ENCODE measurements at places on chromosomes 7 and 10.

DNA sequence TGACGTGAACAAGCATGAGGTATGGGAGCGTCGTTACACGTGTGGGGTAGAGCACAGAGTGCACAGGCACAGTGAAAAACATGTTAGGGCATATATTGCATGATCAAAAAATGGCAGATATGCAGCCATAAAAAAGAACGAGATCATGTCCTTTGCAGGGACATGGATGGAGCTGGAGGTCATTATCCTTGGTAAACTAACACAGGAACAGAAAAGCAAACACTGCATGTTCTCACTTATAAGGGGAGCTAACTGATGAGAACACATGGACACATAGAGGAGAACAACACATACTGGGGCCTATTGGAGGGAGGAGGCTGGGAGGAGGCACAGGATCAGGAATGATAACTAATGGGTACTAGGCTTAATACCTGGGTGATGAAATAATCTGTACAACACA, 66.3 kb downstream of the TACC2 start:
- no peak for DNase-seq

DNA sequence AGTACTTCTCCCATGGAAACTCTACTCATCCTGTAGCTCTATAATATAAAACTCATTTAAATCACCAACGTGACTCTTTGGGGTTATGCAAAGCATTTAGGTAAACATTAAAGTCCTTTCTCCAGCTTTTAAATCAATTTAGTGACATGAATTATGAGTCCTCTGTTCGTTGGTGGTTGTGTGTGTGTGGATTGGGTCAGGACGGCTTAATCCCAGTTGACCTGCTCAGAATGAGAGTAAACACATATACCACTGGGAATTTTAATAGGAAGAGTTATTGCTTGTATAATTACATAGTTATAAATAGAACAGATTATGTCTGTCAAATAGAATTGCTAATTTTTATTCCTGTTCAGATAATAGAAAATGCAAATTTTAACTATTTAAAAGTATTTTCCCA, 30.7 kb upstream of the ADCY1 start:
- no peak for DNase-seq

GRCh38 chr10:103225939-103226338, 19.7 kb upstream of the RPEL1 start:
- no peak for DNase-seq

DNA sequence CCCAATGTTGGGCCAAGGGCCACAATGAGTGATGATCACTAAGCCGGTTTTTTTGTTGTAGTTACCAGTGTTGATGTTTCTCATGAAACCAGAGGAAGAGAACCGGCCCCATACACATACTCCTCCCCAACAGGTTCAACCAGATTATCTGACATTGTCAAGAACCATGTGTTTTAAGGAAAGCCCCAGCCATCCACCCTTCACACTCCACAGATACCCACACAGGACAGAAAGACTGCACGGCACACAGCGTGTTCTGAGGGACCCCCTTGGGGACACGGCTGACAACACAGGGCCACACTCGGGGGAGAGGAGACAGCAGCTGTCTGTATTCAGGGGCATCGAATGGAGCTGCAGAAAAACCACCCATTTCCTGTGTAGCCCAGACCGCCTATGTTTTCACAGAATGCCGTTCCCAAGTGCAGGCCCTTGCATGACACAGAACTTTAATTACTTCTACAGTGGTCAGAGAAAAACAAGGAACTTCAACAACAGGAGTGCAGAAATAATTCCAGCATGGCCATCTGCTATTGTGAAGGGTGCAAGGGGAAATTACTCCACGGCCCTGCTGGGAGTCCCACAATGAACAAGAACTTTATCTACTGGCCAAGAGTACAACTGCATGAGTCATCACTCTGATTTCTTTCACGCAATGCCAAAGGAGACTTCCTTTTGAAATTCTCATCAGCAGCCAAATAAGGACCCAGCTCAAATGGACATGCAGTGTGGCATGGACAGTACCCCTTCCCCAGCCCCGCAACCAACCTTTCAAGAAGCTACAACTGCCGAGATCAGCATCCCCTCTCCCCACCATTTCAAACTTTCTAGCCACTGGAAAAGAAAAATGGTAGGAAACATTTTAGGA, 2.3 kb downstream of the KLF6 start:
- DNase-seq = no peak

- DNase-seq = no peak
Observed at GRCh38 chr10:60372436-60372835, 17.2 kb downstream of the ANK3 start.

DNA sequence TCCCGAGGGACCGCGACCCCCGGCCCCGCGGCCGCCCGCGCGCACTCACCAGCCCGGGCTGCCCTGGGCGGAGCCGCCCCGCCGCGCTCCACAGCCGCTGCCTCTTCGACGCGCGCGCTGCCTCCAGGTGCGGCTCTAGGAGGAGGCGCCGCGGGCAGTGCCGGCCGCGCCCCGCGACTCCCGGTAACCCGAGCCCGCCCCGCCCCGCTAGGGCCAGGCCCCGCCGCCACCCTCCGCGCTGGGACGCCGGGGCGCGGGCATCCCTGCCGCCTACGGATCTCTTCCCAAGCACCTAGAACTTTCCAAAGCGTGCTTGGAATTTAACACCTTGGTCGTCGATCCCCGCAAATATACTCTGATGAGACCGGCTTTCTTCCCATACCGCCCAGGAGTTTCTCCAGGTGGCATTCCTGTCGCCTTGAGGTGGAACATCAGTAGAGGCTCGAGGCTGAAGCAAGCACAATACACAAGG, at the start of gene SLC26A5:
Gene SLC26A5, minus strand, starts transcription at position 159 of the 472 bp plus-strand sequence. CDS start 24,693 bp downstream, outside the sequence.
- peak; percentile 86 for DNase-seq

GRCh38 chr7:121053219-121053618, 64.7 kb downstream of the CPED1 start:
- no peak for DNase-seq

GRCh38 chr7:70361821-70362220, 763.5 kb downstream of the AUTS2 start:
- DNase-seq = no peak

GRCh38 chr10:103748020-103748419, 107.4 kb downstream of the SH3PXD2A start:
- DNase-seq = no peak

GRCh38 chr7:83457022-83457892, 191.7 kb downstream of the SEMA3E start:
- no peak for DNase-seq

GRCh38 chr10:116690356-116691322, 51.7 kb downstream of the HSPA12A start:
- DNase-seq = no peak

DNA sequence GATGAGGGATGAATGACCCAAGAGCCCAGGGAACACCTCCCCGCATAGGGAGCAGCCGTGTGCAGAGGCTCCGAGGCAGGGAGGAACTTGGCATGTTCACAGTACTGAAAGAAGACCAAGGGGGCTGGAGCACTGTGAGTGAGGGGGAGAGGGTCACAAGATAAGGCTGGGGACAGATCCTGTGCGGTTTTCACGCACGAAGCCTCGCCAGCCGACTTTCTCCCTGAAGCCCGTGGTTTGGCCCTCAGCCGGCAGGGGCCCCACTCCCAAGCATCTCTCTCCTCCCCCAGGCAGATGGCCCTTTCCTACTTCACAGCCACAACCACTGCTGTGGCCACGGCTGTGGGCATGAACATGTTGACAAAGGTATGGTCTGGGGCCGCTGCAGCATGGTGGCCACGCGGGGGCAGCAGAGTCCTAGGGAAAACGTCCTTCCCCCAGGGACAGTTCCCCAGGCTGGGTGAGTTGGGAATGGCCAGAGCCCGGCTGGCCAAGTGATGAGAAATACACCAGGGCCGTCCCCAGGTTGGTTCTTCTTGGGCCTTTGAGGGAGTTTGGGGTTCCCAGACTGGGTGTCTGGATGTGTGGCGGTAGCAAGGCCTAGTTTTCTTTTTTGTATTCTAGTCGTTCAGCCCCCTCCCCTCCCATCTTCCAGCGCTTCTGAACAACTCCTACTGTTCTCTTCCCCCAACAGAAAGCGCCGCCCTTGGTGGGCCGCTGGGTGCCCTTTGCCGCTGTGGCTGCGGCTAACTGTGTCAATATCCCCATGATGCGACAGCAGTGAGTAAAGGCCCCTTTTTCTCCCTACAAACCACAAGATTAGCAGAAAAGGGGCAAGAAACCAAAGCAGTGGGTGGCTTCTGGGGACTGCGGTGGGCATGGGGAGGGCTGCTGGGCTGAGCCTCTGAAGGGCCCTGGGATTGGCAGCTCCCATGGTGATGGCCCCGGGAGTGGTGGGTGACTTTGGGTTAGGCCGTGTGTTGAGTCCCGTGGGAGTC, 14.4 kb upstream of the WBP1L start:
- DNase-seq = peak; percentile 59

GRCh38 chr10:18056583-18056982, 83.6 kb upstream of the CACNB2 start:
- DNase-seq = no peak

GRCh38 chr7:157021871-157022680, 11.6 kb upstream of the MNX1 start:
- no peak for DNase-seq

- DNase-seq = no peak
Observed at GRCh38 chr7:111839261-111839660, 277.0 kb upstream of the IMMP2L start.

GRCh38 chr7:128017460-128017859, 13.8 kb downstream of the LRRC4 start:
- DNase-seq = no peak

DNA sequence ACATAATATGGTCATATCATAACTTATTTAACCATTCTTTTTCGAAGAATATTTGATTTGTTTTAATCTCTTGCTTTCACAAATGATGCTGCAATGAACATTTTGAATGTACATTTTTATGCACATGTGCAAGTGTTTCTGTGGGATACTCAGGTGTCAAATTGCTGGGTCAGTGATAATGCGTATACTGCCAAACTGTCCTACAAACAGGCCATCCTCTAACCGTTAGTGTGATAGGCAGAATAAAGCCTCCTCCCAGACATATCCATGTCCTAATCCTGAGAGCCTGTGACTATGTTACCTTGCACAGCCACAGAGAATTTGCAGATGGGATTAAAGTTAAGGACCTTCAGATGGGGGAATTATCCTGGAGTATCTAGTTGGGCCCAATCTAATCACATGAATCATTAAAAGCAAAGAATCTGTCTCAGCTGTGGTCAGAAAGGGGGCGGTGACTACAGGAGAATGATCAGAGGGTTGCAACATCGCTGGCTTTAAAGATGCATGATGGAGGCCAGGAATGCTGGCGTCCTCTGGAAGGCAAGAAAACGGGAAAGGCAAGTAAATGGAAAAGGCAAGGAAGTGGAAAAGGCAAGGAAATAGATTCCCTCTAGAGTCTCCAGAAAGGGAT, 46.7 kb downstream of the FZD1 start:
- DNase-seq = no peak

GRCh38 chr7:148987010-148987750, 41.1 kb downstream of the PDIA4 start:
- peak; percentile 98 for DNase-seq

- DNase-seq = no peak
Observed at GRCh38 chr10:37703833-37704382, 153.5 kb downstream of the ZNF248 start.

- no peak for DNase-seq
Observed at GRCh38 chr10:46558392-46559185, 2.1 kb upstream of the GPRIN2 start.

GRCh38 chr10:119414081-119414611, 128.4 kb downstream of the RGS10 start:
- DNase-seq = no peak

All from NCI-H1417 (cell line).